Stimulated activated CD8-positive, alpha-beta memory T cell treated with anti-CD3 and anti-CD28 coated beads, Interleukin-15, amount 100 ng/mL, for 24 hours (primary cell): ENCODE measurements at places on chromosomes 3 and 15.

DNA sequence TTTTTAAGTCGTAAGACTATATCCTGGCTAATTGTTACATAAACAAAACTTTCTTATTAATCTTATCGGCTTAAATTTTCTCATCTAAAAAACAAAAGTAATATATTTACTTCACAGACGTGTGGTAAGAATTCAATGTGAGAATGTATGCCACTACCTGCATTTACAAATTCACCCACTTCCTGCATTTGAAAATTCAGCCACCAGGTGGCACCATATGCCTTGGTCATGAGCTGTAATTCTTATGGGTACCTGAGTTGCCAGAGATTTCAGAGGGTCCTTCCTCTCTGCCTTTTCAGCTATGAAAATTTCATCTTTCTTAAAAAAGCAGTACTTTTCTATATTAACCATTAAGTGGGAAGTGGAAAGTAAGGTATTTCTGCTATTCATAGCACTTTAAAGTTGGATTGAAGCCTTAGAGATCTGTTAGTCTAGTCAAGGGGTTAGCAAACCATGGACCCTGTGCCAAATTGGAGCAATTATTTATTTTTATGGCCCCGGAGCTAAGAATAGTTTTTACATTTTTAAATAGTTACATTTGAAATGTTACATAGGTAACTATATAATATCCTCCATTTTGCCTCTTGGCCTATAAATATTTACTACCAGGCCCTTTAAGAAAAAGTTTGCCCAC lies 127.8 kb downstream of the HCN4 start:
- DNase-seq = peak; percentile 44

DNA sequence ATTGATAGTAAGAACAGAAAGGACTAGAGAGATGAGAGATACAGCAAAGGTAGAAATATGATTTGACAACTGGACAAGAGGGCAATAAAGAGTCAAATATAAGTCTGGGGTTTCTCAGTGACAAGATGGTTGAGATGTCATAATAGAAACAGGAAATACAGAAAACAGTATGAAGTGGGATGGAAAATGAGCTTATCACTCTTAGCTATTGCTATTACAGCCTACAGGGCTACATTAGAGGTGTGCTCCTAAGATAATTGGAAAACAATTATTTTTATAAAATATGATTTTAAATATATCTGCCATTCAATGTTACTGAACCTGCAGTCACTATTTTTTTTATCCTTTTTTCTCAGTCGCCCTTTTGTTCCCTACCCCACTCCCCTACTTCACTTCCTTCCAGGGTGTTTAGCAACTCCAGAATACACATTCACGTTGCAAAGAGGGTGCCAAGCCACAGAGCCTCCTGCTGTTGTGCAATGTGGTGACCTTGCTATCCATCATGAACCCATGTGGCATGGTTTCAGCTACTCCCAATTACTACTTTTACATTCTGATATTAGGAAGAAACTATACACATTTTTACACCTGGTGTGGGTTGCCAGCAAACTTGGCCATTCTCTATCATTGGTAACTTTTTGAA lies 6.0 kb downstream of the NRG4 start:
- no peak for DNase-seq

DNA sequence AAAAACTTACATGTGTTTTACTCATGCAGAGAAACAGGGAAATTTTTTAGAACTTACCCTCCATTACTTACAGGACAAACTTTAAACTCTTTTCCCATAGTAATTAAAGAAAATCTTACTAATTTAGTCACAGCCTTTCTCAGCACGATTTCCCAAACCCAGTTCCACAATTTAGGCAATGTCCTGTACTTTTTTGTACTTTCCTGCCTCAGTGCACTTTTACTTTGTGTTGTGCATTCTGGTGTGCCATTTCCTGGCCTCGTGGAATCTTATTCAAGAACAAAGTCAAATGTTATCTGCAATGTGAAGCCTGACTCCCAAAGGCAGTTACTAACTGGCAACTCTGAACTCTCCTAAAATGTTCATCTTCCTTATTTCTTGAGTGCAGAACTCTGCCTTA lies 1.9 kb downstream of the SLC33A1 start:
- no peak for DNase-seq

DNA sequence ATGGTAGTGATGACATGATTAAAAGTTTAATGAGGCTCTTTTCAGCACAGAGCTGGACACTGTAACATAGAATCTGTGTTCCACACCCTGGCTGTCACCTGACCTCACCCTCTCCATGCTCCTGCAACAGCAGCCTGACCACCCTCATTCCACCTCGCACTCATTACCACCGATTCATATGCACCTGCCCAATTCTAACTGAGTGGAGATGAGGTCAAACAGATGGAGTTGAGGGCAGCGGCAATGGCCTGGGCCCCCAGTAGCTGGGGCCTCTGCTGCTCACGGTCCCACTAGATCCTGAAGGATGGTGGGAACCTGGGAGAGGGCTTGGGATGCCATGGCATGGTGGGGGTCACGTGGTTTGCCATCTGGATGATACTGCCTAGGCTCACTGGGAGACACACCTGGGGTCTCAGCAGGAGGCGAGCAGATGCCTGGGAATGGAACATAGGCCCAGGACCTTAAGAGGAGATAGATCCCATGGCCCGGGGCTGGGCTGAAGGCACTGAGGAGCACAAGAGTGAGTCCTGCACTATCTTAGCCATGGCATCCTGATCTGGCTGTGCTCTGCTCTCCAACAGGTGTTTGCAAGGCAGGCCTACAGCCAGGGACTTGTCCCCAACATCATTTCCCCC lies 1.3 kb downstream of the SCN5A start:
- no peak for DNase-seq

DNA sequence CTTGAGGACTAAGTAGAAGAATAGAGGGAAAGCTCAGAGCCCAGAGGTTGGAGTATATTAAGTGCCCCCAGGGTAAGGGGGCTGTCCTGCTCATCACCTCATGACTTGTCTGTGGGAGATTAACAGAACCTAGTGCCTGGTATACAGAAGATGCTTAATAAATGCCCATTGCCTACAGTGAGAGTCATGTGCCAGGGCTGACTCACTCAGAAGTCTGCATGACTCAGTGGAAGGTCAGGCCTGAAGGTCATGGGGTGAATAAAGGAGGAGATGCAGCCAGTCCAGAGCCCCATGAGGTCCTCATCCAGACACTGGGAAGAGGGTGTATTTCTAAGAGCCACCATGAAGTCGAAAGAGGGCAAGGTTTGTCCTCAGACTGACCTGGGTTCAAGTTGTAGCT lies 62.5 kb upstream of the TLE3 start:
- no peak for DNase-seq

GRCh38 chr3:14542656-14543055 lies 2.5 kb upstream of the GRIP2 start:
- DNase-seq = no peak

DNA sequence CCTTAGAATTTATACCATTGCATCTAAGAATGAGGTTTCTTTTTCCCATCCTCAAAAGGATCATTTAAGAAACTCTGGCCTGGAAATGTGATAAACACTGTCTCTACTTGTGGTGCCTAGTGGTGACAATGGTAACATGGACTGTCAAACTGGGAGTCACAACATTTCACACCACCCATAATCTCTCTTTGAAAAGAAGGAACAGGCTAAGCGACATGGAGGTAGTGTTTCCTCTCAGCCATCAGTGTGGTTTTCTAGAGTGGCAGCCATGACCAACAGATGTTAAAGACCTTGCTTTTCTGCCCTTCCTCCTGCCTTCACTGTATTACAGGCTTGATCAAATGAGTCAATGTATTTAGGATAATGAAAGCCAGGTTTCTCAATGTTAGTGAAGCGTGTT lies 283.1 kb upstream of the STAC start:
- no peak for DNase-seq

GRCh38 chr15:33284336-33284735 lies 26.4 kb upstream of the RYR3 start:
- DNase-seq = no peak

- no peak for DNase-seq
These were observed 4.2 kb downstream of the SLC25A20 start for GRCh38 chr3:48894516-48894915.

DNA sequence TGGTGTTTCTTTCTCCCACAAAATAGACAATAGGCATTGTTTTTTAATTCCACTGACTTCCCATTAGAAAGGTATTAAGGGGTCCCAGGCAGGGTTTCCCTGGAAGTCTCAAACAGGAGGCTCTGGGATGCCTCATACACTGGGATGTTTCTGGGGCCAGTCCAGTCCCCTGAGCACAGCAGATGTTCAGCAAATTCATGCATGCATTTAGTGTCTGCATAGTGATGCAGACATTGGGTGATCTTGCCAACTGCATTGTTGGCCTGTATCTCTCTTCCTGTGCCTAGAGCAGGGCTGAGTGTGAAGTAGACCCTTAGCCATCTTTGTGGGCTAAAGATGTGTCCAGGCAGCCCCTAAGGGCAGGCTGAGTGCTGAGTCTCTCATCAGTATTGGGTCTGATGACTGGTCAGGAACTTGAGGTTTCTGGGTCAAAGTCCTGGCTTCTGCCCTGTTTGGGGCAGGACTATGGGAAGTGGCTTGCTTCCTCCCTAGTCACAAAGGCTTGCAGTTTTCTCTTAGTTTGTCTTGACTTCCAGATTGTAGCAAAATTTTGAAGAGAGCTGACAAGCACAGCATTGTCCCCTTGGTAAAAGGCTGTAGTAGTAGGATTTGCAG lies 56.5 kb downstream of the BSN start:
- DNase-seq = no peak

DNA sequence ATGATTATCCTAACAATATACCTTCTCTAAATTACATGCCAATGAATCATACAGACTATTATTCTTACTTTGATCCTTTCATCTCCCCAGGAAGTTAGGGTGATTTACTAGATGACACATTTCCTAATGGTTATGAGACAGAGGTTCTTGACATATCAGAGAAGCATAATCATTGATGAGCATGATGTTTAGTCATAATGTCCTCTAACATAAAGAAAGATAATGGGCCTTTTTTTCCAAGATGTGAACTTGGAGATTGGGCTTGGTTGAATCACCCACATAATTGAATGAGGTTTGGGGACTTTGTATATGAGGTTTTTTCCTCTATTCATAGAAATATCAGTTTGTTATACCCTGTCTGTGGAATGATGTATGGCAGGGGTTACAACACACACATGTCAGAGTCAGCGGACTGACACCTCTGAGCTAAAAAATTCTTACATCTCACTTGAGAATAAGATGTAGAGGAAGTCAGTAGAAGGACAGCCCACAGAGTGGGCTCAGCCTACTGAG lies 69.7 kb upstream of the DCBLD2 start:
- no peak for DNase-seq

GRCh38 chr3:115999613-116000012 lies 376.3 kb downstream of the GAP43 start:
- DNase-seq = no peak

- no peak for DNase-seq
These were observed 12.6 kb downstream of the TMEM40 start for GRCh38 chr3:12746419-12746818.

DNA sequence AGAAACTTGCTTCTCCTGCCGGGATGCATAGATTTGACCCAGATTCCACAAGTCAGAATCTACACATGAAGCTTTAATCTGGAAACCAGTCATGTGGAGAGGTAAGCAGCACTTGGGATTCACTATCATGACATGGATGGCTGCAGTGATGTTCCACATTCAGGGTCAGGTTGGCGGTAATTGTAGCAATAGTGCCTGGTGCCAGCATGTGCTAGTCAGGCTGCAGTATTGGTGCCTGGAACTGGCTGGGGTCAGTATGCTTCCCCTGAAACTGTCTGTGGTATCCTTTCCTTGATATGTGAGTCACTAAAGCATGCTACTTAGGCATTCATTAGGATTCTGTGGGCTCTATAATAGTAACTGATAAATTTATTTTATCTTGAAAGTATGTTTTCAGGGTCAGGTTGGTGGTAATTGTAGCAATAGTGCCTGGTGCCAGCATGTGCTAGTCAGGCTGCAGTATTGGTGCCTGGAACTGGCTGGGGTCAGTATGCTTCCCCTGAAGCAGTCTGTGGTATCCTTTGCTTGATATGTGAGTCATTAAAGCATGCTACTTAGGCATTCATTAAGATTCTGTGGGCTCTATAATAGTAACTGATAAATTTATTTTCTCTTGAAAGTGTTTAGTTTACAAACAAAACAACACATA lies 1439.2 kb downstream of the ZPLD1 start:
- DNase-seq = no peak

- DNase-seq = no peak
These were observed 2.6 kb downstream of the EHHADH start for GRCh38 chr3:185251272-185251671.
